Cortex of kidney (tissue), 1 donor: ENCODE measurements at places on chromosomes 5 and 9.

- no peak for DNase-seq
Measured at GRCh38 chr5:58258984-58259684, 200.8 kb downstream of the PLK2 start.

- no peak for DNase-seq
Measured at GRCh38 chr9:38149647-38150046, 80.6 kb upstream of the SHB start.

DNA sequence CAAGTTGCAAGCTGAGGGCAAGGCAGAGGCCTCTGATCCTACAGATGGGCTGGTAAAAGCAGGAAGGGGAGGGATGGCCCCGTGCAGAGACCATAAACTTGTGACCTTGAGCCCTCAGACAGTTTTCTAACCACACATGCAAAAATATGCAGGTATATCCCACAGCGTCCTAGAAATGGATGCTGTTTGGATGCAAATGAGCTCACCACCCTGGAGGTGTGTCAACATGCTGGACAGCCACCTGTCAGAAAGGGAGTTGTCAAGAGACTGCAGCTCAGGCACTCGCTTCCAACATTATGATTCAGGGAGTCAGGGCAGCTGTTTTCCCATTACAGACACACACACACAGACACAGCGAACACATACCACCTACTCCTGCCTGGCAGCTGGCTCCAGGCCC is 97.3 kb upstream of the PANK3 start:
- no peak for DNase-seq

- DNase-seq = no peak
Measured at GRCh38 chr5:142911775-142912174, 141.6 kb downstream of the ARHGAP26 start.

- no peak for DNase-seq
Measured at GRCh38 chr9:8207596-8207995, 408.0 kb upstream of the DMAC1 start.

DNA sequence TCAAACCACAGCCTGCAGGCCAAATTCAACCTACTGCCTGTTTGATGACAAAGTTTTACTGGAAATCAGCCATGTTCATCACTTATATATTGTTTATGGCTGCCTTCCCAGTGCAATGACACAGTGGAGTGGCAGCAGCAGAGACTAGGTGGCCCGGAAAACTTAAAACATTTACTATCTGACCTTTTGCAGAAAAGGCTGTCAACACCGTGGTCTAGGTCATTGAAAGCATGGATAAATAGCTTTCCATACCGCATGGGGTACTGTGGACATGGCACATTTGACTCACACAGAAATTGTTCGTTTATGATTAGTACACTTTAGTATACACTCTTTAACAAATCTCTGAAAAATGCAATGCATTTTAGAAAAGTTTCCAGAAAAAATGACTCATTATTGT is 298.3 kb upstream of the EFNA5 start:
- no peak for DNase-seq

GRCh38 chr5:125584140-125584520 is 837.7 kb upstream of the ZNF608 start:
- no peak for DNase-seq

- no peak for DNase-seq
Measured at GRCh38 chr5:80181618-80182211, 74.1 kb downstream of the SERINC5 start.

DNA sequence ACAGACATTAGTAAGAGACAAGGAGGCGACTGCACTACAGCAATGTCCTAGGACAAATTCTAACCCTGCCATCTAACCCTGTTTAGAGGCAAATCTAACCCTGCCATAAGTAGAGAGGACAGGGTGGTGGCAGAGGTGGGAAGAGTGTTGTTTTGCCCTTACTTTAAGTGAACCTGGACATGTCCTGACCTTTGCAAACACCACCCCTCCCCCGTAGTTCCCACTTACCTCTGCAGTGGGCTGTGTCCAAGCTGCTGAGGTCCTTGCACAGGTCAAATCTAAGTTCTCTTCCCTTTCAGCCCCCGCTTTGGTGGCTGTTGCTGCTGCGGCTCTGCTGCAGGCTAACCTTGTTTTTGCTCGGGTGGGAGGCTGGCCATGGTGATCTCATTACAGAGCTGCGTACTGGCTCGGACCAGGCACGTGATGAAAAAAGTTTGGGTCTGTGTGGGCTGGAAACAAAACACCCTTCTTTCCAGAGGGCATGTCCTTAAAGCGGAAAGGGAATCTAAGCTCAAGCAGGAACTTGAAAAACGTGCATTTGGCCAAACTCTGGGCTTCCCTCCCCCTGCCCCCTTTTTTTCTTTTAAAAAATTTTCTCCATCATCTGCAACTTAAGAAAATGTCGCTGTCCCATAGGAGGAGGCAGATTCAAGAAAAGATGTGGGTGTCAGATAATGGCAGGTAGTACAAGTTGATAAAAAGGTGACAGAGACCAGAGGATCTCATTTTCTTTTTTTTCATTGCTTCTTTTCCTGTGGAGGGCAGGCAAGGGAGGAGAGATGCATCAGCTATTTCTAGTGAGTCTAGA is at the start of gene FAXDC2:
TSS of gene FAXDC2 (minus strand) at position 349 of the 808 bp plus-strand sequence. CDS start 12,425 bp downstream, outside the sequence.
- DNase-seq = no peak

DNA sequence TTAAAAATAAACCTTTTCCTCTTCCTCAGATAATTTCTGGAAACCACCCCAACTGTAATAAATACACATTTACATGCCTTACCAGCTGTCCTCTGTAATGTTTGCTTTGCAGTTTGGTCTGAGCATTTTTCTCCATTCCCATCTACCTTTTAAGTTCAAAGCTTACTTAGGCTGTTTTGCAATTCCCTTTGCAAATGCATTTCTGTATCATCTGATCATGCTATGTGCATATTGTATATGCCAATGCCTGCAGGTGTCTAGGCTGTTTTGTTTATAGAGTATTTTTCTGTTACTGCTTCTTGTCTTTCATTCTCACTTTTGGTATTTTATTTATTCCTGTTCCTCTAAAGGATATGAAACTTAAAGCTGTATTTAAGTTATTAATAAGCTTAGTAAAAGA is 86.3 kb downstream of the SLC44A1 start:
- no peak for DNase-seq

DNA sequence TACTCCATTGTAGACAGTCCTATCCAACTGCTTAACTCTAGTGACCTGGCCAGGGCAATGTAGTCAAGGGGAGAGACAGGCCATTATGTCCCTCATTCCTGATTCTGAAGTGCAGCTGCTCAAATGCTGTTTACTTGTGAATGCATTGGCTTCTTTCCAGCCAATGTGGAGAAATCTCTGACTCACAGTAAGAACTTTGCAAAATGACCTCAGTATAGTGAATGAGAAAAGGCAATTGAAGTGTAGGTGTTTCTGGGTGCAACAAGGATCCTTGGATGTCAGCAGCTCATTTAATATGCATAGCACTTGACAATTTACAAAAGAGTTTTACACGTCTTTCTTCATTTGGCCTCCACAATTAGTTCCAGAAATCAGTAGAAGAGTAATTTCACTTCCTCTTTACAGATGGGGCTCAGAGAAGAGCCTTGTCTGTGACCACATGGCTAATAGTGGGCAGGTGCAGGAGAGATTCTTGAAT is 367.2 kb downstream of the OSTF1 start:
- DNase-seq = no peak

- no peak for DNase-seq
Measured at GRCh38 chr9:132739710-132740310, 69.5 kb downstream of the GTF3C4 start.

- no peak for DNase-seq
Measured at GRCh38 chr9:14746626-14747025, 24.1 kb upstream of the CER1 start.

GRCh38 chr9:16864649-16865434 is 5.6 kb downstream of the BNC2 start:
- no peak for DNase-seq

DNA sequence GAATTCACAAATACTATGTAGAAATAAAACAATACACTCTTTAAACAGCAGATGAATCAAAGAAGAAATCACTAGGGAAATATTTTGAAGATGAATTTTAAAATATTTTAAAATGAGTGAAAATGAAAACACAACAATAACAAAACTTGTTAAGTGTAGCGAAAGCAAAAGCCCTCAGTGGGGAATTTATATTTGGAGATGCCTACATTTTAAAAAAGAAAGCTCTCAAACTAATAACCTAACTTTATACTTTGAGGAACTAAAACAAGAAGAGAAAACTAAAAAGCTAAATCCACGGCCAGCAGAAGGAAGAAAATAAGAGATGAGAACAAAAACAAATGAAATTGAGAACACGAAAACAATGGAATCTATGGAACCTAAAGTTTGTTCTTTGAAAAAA is 22.7 kb downstream of the SPDL1 start:
- no peak for DNase-seq

- DNase-seq = no peak
Measured at GRCh38 chr9:137056739-137057415, 3.0 kb upstream of the ENTPD2 start.

GRCh38 chr9:87445646-87446045 is 52.0 kb upstream of the DAPK1 start:
- no peak for DNase-seq

- DNase-seq = no peak
Measured at GRCh38 chr5:57446966-57447365, 35.6 kb downstream of the ACTBL2 start.

- DNase-seq = no peak
Measured at GRCh38 chr9:83701769-83702168, 6.0 kb downstream of the UBQLN1 start.

DNA sequence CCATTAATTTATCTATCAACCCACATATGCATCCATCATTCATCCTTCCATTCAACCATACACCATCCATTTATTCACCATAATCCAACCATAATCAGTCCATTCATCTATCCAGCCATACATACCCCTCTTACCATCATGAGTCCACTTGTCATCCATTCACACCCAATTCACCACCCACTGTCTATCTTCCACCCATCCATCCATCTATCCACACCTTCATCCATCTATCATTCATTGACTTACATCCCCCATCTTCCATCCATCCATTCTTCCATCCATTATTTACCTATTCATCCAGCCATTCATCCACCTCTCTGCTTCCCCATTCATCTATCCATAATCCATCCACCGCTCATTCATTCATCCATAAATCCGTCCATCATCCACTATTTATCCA is 17.8 kb downstream of the PAEP start:
- no peak for DNase-seq

DNA sequence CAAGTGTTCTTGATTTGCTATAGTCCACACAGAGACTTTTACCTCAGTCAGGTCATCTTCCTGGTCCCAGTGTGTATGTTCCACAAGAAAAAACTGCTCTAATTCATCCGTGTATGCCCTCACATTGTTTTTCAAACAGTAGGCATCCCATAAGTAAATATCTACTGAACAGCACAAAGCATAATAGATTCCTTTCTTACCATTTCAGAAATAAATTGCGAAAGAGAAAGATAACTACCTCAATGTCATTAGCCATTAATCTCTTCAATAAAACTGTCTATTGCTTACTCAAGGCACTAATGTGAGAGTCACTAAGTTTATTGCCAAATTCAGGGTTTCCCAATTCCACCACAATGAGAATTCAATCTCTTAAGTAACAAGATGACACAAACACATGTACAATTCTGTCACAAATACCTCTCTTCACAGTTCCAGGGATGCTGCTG is 9.6 kb downstream of the FBXW2 start:
- DNase-seq = no peak

DNA sequence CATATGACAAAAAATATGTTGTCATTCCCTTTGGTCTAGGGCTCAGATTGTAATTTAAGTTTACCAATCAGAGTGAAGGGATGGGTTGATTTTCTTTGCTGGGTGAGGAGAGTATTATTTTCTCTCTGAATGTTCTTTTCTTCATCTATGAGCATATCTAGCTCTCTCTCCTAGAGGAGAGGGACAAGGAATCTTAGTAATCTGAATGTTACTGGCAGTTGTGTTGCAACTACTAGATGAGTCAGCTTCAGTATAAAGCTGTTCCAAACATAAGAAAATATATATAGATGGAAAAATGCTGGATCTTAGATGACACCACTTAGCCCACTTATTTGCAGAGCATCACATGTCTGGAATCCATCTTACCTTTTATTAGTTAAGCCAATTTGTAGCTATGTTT is 259.3 kb downstream of the TUSC1 start:
- no peak for DNase-seq

DNA sequence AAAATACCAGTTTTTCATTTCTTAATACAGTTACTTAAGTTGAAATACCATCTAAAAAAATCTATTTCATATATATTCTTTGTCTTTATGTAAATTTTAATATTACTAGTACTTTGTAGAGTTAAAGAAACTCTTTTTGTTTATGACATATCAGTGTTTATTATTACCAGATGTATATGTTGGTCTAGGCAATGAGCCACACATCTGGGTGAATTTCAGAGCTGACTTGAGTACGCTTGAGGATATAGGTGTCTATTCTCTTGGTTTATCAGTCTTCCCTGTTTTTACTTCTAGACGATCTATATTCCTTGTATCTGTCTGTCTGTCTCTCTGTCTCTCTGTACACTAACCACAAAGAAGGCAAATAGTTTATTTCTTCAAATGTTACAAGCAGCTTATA is 2.9 kb downstream of the SMAD5 start:
- no peak for DNase-seq

DNA sequence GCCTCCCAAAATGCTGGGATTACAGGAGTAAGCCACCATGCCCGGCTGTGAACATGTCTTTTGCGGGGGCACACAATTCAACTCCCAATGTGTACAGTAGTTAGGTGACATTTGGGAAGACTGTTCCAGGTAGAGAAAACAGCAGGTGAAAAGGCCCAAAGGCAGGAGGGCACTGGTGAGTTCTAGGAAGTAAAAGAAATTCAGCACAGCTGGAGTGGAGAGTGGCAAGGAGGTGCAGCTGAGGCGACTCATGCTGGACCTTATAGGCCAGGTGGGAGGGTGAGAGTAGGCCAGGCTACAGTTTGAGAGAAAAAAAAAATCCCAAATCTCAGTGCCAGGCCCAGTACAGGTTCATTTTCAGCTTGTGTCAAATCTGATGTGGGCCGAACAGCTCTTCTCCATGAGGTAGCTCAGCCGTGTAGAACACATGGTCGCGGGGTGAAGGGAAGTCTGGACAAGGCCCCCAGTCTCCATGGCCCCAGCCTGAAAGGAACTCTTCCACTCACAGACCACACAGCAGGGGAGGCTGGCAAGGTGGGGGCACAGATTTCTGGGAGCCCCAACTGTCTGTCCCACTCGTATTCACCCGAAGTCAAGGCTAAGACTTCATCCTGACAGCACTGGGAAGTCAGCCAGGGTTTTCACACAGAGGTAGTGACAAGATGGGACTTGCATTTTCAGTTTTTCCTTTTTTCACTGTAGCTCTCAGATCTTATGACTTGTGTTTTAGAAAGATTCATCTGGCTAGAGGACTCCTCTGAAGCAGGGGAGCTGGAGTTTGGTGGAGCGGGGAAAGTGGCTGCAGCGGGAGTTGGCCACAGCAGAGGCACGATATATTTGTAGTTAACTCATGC is 4.5 kb upstream of the HNRNPAB start:
- no peak for DNase-seq

- no peak for DNase-seq
Measured at GRCh38 chr5:24110004-24110615, 534.7 kb downstream of the CDH10 start.

GRCh38 chr9:127525401-127526188 is 74.3 kb downstream of the LRSAM1 start:
- no peak for DNase-seq
